ENCODE measurements at places on chromosomes 6 and 20.
A peak's percentile ranks its signal among the peaks of the same experiment; 100 is the strongest.

DNA sequence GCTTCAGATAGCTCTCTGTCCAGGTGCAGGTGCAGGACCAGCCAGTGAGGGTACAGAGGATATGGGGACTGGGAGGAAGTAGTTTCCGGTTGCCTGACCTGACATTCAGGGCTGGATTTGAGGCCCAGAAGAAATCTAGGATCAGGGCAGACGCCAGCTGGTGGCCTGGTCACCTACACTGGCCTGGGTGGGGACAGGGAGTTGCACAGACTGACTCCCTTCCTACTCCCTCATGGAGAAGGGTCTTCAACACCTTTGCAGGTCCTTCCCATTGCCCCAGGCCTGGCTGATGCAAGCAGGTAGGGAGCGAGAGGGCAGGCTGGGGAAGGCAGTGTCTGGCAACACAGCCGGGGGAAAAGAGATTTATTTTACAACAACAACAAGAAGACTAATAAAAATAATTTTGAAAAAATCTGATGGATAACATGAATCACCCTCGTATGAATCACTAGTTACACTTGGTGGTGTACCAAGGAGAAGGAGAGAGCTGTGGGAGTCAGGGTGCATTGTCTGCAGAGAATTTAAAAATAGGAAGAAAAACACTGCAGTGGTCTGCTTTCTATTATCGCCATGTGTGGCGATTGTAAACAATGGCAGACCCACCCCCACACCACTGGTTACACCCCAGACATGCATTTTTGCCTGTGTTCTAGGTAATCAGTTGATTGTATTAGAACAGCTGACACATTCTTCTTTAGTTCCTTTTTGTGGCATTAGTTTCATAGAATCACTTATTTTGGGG, 62.3 kb upstream of the SNX9 start:
- peaks cover 18% of the 10 kb centered on the region for H3K4me1 ChIP-seq
- H3K27ac ChIP-seq, result no peak overlapping the region
- no peak for DNase-seq
- no peaks in the 10 kb centered on the region for H3K27me3 ChIP-seq

GRCh38 chr6:126764671-126765070, 353.8 kb upstream of the RSPO3 start:
- no peak overlapping the region for H3K27ac ChIP-seq
- H3K27me3 ChIP-seq, result no peaks in the 10 kb centered on the region
- DNase-seq, result no peak
- no peaks in the 10 kb centered on the region for H3K36me3 ChIP-seq
- no peak overlapping the region for H3K4me3 ChIP-seq
- H3K4me1 ChIP-seq, result no peaks in the 10 kb centered on the region

DNA sequence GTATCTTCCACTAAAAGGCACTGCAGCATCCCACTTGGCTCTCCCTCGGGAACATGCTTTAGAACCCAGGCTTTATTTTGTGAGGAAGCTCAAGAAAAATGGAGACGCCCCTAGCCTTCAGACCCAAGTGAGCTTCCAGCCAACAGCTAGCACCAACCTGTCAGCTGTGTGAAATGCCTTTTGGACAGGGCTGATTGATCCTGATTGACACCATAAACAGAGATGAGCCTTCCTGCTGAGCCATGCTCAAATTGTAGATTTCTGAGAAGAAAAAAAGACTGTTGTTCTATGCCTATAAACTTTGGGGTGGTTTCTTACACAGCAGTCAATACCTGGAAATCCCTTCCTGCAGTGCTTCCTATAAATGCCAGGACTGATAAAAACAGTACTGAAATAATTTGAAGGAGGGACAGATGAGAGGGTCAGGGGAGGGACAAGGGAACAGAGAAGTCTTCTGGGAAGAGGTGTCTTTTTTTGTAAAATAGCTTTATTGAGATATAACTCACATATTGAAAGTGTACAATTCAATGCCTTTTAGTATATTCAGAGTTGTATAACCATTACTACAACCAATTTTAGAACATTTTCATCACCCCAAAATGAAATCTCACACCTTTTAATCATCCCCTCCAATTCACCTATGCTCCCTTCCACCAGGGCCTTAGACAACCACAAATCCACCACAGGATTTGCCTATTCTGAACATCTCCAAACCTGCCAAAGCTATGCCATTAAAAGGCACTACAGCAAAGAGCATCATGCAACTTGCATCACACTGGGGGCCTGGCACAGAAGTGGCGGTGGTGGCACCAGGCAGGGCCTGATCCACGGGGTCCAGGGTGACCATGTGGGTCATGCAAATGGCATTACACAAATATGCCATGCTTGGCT, 2.7 kb upstream of the STK4 start:
- no peak overlapping the region for H3K27ac ChIP-seq
- no peak for DNase-seq
- no peaks in the 10 kb centered on the region for H3K27me3 ChIP-seq
- H3K4me3 ChIP-seq, result no peak overlapping the region

DNA sequence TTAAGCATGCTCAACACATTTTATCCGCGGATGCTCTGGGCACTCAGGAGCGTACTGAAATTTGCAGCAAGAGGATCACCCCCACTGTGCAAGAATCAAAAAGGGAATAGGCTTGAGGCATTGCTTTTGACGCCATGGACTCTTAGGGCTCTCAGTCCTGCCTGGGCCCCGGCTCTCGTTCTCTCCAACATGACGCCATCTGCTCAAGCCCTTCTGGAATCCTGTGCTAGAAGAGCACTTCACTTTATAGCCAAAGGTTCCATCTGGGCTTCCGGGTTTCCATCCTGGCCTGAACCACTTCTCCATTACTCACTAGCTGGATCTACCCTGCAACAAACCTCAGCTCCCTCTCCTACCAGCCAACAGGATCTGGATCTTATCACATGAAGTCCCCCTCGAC, 105.3 kb downstream of the FOXF2 start:
- H3K4me3 ChIP-seq, result no peak overlapping the region
- H3K27me3 ChIP-seq, result no peaks in the 10 kb centered on the region
- DNase-seq, result no peak
- no peak overlapping the region for H3K27ac ChIP-seq
- H3K36me3 ChIP-seq, result no peaks in the 10 kb centered on the region

DNA sequence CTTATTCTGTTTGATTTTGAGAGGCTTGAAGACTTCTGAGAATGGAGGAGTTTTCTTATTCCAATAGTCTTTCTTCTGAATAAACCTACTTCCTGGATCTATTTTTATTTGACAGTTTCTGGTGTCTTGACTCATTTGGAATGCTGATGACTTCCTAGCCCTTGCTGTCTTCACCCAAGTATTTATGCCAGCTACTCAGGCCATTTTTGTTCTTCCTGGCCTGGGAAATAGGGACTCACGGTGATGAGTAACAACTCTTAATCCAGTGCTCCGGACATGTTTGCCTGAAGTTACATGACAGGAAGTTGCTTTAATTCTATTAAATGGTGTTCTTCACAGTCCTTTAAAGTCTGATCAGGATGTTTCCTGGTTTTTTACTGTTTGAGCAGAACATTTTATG, 272.1 kb upstream of the EYS start:
- no peaks in the 10 kb centered on the region for H3K36me3 ChIP-seq
- H3K27ac ChIP-seq, result no peak overlapping the region
- no peak overlapping the region for H3K4me3 ChIP-seq
- H3K27me3 ChIP-seq, result no peaks in the 10 kb centered on the region
- H3K4me1 ChIP-seq, result no peaks in the 10 kb centered on the region

GRCh38 chr20:4633379-4633778, 88.3 kb upstream of the PRND start:
- H3K27ac ChIP-seq, result no peak overlapping the region
- no peak overlapping the region for H3K4me3 ChIP-seq
- H3K36me3 ChIP-seq, result no peaks in the 10 kb centered on the region
- DNase-seq, result no peak

GRCh38 chr20:32300647-32301046, 23.2 kb downstream of the KIF3B start:
- no peaks in the 10 kb centered on the region for H3K27me3 ChIP-seq
- no peaks in the 10 kb centered on the region for H3K36me3 ChIP-seq
- H3K27ac ChIP-seq, result no peak overlapping the region

- H3K4me1 ChIP-seq, result no peaks in the 10 kb centered on the region
- no peaks in the 10 kb centered on the region for H3K27me3 ChIP-seq
These were observed 22.4 kb upstream of the RBM24 start for GRCh38 chr6:17258749-17259148.

DNA sequence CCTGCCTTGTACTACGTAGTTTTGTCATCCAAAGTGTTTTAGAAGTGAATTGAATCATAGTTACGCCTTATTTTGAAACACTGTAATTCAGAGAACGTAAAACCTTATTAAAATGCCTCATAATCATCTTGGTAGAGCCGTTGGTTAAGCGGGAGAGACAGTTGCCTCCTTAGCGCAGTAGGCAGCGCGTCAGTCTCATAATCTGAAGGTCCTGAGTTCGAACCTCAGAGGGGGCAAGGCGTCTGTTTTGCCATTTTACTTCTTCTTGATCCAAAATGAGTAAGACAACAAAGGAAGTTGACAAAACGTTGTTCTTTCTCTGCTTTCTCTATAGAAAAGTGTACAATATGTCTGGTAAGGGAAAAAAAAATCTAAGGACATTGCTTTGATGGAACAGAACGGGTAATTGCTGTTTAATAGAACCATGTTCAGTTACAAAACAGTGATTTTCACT, 20.7 kb upstream of the TRIM27 start:
- peak; percentile 91 for DNase-seq
- peak overlapping the region; percentile 8 for H3K27ac ChIP-seq
- no peaks in the 10 kb centered on the region for H3K36me3 ChIP-seq
- H3K4me3 ChIP-seq, result peak overlapping the region; percentile 75

- H3K27ac ChIP-seq, result no peak overlapping the region
- H3K4me3 ChIP-seq, result no peak overlapping the region
- H3K36me3 ChIP-seq, result no peaks in the 10 kb centered on the region
- DNase-seq, result no peak
- H3K4me1 ChIP-seq, result peaks cover 17% of the 10 kb centered on the region
- H3K27me3 ChIP-seq, result no peaks in the 10 kb centered on the region
These were observed 62.8 kb downstream of the UTRN start for GRCh38 chr6:144347933-144348332.

GRCh38 chr6:137216875-137217553, 2.2 kb downstream of the IFNGR1 start:
- H3K4me3 ChIP-seq, result no peak overlapping the region
- H3K27ac ChIP-seq, result no peak overlapping the region

DNA sequence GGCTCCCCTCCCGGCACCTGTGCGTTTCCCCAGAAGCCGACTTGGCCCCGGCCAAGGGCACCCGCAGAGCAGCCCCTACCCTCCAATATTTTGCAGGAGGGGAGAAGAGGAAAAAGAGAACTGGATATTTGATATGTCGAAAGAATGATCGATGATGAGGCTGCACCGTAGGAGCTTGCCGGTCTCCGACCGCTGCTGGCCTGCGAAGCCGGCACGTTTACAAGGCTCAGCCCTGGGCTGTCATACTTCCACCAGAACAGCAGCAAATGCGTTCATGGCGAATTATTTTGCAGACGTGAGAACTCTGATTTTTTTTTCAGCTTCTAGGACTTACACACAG, 296.7 kb downstream of the TFAP2C start:
- no peaks in the 10 kb centered on the region for H3K36me3 ChIP-seq
- H3K27ac ChIP-seq, result no peak overlapping the region
- peak overlapping the region; percentile 13 for H3K4me3 ChIP-seq
- peaks cover 15% of the 10 kb centered on the region for H3K27me3 ChIP-seq
- H3K4me1 ChIP-seq, result peaks cover 10% of the 10 kb centered on the region
- DNase-seq, result no peak

DNA sequence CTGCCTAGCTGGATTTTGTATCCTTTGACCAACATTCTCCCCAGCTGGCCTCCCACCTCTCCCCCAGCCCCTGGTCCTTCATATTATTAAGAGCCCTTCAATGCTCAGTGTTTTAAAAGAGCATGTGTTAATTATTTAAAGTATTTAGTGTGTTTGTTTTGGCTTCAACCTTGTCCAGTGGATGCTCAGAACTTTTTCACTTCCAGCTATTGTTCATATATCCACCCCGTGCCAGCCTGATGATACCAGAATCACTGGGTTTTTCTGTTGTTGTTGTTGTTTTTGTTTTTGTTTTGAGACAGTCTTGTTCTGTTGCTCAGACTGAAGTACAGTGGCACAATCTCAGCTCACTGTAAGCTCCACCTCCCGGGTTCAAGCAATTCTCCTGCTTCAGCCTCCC, 30.4 kb upstream of the SNX9 start:
- no peaks in the 10 kb centered on the region for H3K4me1 ChIP-seq
- no peak overlapping the region for H3K27ac ChIP-seq
- DNase-seq, result no peak
- H3K4me3 ChIP-seq, result no peak overlapping the region
- H3K27me3 ChIP-seq, result no peaks in the 10 kb centered on the region
- H3K36me3 ChIP-seq, result no peaks in the 10 kb centered on the region

DNA sequence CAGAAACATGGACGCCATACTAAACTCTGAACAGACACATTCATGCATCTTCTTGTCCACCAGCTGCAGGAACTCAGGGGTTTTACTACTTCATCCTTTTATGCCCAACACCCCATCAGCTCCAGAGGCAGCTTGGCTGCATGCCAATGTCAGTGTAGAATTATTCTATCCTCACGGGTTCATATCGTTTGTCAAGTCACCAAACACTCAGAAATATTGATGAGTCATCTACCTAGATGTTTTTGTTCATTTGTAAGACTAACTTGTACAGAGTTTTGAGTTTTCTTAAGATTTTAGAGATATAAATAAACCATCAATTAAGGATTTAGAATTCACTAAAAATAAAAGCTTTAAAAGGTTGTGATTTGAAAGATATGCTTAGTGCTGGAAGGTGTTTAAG, 590.7 kb upstream of the FLRT3 start:
- no peaks in the 10 kb centered on the region for H3K27me3 ChIP-seq
- no peak overlapping the region for H3K27ac ChIP-seq
- DNase-seq, result no peak
- no peak overlapping the region for H3K4me3 ChIP-seq
- peaks cover 6% of the 10 kb centered on the region for H3K4me1 ChIP-seq

- DNase-seq, result no peak
- H3K27me3 ChIP-seq, result no peaks in the 10 kb centered on the region
- no peaks in the 10 kb centered on the region for H3K36me3 ChIP-seq
- no peak overlapping the region for H3K27ac ChIP-seq
- peaks cover 19% of the 10 kb centered on the region for H3K4me1 ChIP-seq
These were observed 45.1 kb downstream of the MAFB start for GRCh38 chr20:40643891-40644290.

GRCh38 chr20:43508106-43508505, 609 bp downstream of the L3MBTL1 start:
- peak; percentile 36 for DNase-seq
- no peak overlapping the region for H3K4me3 ChIP-seq
- H3K36me3 ChIP-seq, result no peaks in the 10 kb centered on the region

DNA sequence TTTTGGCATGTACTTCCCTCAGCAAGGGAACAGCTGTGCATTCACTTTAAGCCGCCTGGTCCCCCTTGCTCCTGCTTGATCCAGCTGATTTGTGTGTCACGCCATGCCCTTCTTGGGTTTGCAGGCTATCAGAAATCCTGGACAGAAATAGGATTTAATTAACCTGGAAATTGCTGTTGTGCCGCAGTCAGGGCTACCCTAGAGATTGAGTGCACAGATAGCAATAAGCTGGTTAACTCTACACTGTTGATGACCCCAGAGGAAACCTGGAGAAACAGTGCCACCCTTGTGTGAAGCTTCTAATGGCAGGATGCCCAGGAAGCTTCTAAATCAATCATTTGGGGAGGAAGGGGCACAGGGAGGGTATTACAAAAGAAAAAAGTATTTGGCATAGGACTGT, 199.0 kb downstream of the JARID2 start:
- no peak for DNase-seq
- H3K4me1 ChIP-seq, result peaks cover 4% of the 10 kb centered on the region
- H3K4me3 ChIP-seq, result no peak overlapping the region
- no peaks in the 10 kb centered on the region for H3K36me3 ChIP-seq

- H3K27me3 ChIP-seq, result no peaks in the 10 kb centered on the region
- no peak overlapping the region for H3K4me3 ChIP-seq
- no peaks in the 10 kb centered on the region for H3K36me3 ChIP-seq
These were observed 116.6 kb downstream of the ADAT2 start for GRCh38 chr6:143333749-143334520.
